Esophagus (tissue), 2 donors: ENCODE measurements at places on chromosomes 1 and 21. TPM values are rescaled to one million over a fixed set of nuclear protein-coding genes. Genes with fewer than 3 reads are reported as not detected.

The CELF3 gene
- polyA plus RNA-seq: 0.04 TPM

The ADCY10 gene
- polyA plus RNA-seq: 0.04 TPM

The TGFB2 gene
- 0.34 TPM for polyA plus RNA-seq

The ADAMTS4 gene
- polyA plus RNA-seq: 1.1 TPM

The SLC6A17 gene
- polyA plus RNA-seq: 0.08 TPM

The TNNT2 gene
- polyA plus RNA-seq: 7.1 TPM

The OR2L2 gene
- not detected for polyA plus RNA-seq

The PRAMEF13 gene
- polyA plus RNA-seq: not detected

The ILDR2 gene
- 0.18 TPM for polyA plus RNA-seq

The AIM2 gene
- polyA plus RNA-seq: 0.38 TPM

The COL11A1 gene
- 0.01 TPM for polyA plus RNA-seq

The S100A9 gene
- 60,368 TPM for polyA plus RNA-seq

The NECTIN4 gene
- 44.9 TPM for polyA plus RNA-seq

The FLG2 gene
- polyA plus RNA-seq: 0.10 TPM

The DPYD gene
- 6.7 TPM for polyA plus RNA-seq
